Fibroblast of lung (primary cell): ENCODE measurements at places on chromosomes 11 and 22.

DNA sequence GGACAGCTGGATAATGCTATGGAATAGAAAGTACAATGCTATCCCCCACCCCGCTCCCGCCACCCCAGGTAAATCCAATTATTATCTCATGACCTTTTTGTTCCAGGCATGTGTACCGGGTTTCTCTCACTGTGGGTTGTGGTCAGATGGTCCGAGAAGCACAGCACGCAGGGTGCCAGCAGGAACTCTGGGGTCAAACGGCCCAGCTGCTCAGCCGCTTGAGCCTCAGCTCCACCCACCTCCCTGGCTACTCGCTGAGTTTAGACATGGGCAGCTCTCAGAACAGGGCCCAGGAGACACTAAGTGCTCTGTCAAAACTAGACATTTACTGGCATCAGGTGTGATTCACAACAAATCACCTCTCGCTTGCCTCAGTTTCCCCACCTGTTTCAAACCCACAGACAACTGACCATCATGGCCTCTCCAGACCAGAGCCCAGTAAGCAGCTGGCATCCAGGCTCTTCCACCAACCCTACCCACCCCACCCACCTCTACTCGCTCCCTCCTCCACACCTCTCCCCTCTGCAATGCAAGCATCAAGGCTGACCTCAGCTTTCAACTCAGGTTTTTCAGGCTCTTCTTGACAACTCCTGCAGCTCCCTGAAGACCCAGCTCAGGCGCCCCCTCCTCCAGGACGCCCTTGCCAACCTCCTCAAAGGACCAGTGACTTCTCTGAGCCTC, 13.0 kb upstream of the MFNG start:
- DNase-seq: peak; percentile 38

- DNase-seq: no peak
Observed at GRCh38 chr22:44088976-44089570, 65.0 kb downstream of the PARVB start.

DNA sequence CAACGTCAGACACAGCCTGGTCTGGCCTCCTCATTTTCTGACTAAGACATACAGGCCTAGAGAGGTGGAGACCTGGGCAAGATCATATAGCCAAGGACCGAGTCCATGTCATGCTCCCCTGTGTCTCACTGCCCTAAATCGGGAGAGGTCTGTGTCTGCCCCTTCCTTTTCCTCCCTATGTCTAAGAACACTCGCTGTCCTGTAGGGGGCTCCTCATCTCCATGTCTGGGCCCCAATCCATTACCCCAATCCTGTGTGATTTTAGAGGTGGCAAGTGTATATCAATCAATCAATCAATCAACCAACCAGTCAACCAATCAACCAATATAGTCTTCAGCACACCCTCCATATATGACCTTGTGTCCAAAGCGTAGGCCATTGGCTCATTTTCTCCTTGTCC, 125.7 kb downstream of the KIRREL3 start:
- peak; percentile 33 for DNase-seq

DNA sequence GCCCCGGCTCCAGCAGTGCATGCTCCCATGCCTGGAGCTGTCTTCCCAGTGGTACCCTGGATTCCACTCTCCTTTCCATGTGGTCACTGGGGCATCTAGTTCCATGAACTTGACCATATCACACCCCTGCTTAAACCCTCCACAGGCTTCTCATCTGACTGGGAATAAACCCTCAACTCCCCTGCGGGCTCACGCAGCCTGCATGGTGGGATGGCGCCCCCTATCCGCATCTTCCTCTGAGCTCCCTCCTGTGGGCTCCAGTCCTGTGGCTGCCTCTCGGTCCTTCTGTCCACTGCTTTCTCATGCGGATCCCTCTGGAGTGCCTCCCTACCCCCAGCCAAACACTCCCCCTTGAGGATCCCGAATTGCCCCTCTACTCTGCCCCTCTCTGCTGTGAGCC, 41.4 kb upstream of the TTLL12 start:
- peak; percentile 15 for DNase-seq

- no peak for DNase-seq
Observed at GRCh38 chr22:23392420-23393121, 187.5 kb downstream of the IGLL1 start.

- peak; percentile 89 for DNase-seq
Observed at GRCh38 chr11:112255067-112255720, 5.5 kb downstream of the PLET1 start.

DNA sequence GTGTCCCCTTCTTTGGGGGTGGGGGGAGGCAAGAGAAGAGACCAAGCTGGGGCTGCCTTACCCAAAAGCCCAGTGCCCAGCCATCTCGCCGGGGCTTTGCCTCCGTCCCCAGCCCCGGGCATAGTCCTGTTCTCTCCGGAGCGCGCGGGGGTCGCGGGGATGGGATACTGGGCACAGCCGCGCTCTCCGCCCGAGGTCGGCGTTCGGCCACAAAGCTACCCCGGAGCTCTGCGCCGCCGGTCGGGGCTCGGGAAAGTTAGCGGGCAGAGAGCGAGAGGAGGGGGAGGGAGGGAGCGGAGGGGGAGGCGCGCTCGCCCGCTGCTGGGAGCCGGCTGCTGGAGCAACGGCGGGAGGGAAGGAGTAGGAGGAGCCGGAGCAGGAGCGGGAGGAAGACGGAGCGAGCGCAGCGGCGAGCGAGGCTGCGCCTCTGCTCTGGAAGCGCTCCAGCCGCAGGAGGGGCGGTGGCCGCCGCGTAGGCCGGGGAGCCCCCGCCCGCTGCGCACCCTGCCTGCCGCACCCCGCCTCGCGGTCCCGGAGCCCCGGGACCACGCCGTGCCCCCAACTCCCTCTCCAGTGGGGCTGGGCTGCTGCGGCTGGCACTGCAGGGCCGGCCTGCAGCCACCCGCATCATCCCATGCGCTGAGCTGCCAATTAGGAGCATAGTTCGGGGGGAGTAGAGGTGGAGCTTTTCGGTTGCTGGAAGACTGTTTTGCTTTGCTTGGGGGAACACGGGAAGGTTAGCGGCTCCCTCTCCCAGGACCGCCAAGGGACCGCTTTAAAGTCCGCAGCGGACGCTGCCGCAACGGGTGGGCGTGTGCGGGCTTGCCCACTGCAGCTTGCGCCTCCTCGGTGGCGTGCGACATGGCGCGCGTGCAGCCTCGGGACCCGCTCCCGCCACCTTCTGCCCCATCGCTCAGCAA, at the start of gene SCN4B:
Gene SCN4B (minus strand): TSS at position 272 of the 920 bp plus-strand sequence. CDS start 150 bp downstream, at position 122.
- DNase-seq: peak; percentile 41

GRCh38 chr11:71204294-71204693, 48.1 kb downstream of the SHANK2 start:
- no peak for DNase-seq

- no peak for DNase-seq
Observed at GRCh38 chr11:76637491-76638269, 32.9 kb downstream of the LRRC32 start.

GRCh38 chr11:92330114-92330513, 105.5 kb downstream of the FAT3 start:
- DNase-seq: no peak

DNA sequence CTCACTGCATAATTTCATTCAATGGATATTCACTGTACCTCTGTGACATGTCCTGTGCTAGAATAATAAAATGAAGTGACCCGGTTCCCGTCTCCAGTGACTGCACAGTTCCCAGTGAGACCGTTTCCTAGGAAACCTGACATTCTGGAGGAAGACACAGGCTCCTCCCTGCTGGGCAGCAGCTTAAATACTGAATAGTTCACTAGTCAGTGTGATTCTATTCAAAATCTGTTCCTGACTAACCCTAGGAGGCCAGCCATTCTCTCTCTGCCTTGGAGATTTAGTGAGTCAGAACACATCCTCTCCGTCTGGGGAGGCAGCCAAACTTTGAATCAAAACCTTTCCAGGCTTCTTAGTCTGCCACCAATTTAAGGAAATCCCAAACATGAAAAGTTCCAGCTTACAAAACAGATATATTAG, 11.3 kb downstream of the TRIM66 start:
- peak; percentile 95 for DNase-seq

DNA sequence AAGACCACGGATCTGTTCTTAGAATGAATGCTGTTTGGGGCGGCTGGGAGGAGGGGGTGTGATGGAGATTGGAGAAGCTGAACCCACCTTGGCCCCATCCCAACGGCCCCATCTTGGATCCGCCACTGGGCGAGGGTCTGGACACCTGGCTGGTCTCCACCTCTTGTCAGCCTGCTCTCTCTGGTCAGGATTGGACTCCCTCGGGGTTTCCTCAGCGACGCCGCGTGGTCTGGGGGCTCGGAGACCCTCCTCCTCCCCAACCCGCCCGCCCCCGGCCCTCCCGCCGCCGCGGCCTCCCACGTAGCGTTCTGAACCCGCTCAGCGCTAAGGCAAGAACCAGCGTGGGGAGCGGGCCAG, 4.3 kb upstream of the FLI1 start:
- no peak for DNase-seq

GRCh38 chr11:34363363-34364084, 5.7 kb upstream of the ABTB2 start:
- DNase-seq: no peak

DNA sequence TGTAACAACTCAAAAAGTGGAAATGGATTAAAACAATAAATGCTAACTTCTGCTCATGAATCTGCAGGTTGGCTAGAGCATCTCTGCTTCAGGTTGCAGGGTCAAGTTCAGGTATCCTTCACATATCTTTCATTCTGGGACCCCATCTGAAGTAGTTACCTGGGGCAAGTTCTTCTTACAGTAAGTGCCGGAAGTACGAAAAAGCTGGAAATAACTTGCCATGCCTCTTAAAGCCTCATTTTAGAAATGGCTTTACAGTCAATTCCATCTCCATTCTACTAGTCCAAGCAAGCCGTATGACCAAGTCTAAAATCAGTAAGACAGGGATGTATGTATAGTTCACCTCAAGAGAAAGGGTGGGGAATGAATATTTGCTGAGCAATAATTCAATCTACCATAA, 93.7 kb downstream of the FCHSD2 start:
- no peak for DNase-seq

DNA sequence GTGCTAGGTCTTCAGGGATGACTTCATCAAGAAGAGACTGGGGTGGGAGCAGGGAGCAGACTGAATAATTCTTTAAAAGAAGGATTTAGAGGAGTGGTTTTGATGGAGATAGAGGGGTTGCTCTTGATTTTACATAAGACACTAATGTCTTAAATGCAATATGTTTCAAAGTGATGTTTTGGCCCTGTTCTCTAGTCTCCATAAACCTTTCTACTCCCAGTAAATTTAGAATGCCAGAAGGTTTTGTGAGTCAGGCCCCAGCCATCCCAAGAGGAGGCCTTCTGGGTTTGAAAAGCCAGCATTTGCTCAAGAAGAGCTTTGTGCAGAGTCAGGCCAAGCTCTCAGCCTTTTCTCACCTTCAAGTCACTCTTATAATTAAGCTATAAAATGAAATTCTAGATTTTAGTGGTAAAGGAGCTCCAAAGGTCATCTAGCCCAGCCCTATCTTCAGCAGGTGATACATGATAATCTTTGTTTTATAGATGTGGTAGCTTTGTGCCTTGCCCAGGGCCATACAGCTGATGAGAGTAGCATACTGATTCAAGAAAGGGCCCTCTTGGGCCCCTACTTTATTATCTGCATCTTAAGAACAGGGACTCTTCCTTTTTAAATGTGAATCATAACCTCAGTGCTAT, 122.8 kb upstream of the MTNR1B start:
- no peak for DNase-seq
